DMS153 (cell line): ENCODE measurements at places on chromosomes 6 and 20.

DNA sequence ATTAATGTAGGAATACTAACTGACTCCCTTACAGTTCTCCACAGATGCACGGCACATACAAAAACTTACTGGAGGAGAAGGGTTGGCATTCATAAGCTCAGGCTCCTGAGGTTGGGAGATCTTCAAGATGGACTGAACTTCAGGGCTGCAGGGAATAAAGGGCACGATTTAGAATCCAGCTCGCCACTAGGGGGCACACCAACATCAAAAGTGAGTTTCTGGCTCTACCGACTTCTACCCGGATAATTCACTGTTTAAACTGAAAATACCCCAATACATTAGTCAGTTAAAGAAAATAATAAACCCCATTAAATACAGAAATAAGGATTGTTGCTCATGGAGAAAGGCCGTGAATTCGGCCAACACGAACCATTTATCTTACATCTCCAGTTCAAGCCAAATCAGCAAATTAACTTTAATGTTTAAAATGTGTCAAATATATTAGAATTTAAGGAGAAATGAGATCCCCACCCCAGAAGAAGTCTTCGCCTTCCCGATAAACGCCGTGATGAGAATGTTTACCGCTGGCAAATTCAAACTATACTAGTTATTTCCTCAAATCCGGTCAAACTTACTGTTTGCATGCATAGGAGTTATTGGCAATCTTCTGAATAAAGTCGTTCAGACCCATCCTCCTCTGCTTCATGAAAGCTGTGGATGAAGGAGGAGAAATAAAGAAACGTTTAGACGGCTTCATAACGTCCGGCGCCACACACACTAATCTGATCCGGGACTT is 121.7 kb upstream of the SLC2A12 start:
- DNase-seq, result peak; percentile 27

- no peak for DNase-seq
Measured at GRCh38 chr6:3357678-3358077, 98.9 kb downstream of the PSMG4 start.

- DNase-seq, result no peak
Measured at GRCh38 chr6:166019214-166019613, 148.4 kb downstream of the TBXT start.

DNA sequence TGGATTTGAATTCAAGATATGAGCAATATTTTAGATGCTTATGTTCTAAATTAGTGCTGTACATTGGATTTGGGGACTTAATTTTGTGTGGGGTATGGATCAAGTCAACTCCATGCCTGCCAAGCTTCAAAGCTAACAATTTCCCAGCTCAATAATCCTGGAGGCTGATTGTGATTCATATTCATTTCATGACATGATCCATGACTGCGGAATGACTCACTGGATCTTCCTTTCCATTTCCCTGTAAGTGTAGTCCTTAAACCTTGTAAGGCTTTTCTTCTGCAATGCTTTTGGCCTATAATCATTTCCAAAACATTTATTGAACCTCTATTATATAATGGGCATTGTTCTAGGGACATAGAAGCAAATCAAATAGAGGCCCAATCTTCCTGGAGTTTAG is 44.7 kb upstream of the CCN2 start:
- no peak for DNase-seq

DNA sequence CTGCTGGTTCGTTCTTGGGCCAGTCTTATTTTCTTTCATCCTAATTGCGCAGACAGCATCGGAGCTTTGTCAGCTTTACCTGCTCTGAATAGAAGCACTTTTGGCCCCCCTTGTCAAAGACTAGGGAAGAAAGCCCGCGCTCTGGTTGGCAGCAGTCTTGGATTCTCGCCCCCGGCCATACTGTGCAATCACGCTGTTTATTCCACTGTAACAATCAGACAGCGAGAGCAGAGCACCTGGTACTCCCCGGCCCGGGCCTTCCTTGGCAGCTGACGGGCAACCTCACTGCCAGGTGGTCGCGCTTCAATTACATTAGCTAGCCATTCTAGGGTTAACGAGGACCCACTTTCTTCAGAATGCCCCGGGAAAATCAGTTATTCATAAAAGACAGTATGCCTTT is 72.6 kb downstream of the INSM1 start:
- DNase-seq, result no peak

GRCh38 chr20:22241609-22242008 is 342.8 kb downstream of the FOXA2 start:
- DNase-seq, result no peak

GRCh38 chr20:63782051-63782471 is 42.5 kb downstream of the SLC2A4RG start:
- no peak for DNase-seq

- no peak for DNase-seq
Measured at GRCh38 chr6:34324738-34325444, 67.6 kb downstream of the NUDT3 start.

DNA sequence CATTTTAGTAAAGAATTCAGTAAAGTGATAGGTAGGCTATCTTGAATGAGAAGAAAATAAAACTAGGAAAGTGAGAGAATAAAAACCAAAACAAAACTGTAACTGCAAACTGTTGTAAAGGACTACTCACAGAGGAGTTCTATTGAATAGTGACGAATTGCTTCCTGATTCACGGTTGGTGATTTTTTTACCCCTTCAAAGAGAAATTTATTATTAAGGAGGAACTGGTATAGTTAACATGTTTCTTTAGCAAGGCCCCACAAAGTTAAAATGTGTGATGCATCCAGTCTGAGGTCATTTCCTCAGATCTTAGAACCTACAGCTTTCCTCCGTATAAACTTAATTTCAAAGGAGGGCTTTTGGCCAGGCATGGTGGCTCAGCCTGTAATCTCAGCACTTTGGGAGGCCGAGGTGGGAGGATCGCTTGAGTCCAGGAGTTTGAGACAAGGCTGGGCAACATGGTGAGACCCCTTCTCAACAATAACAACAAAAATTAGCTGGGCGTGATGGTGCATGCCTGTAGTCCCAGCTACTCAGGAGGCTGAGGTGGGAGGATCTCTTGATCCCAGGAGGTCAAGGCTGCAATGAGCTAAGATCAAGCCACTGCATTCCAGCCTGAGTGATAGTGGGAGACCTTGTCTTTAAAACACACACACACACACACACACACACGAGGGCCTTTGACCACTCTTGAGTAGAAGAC is 8.3 kb downstream of the PRDM1 start:
- no peak for DNase-seq

DNA sequence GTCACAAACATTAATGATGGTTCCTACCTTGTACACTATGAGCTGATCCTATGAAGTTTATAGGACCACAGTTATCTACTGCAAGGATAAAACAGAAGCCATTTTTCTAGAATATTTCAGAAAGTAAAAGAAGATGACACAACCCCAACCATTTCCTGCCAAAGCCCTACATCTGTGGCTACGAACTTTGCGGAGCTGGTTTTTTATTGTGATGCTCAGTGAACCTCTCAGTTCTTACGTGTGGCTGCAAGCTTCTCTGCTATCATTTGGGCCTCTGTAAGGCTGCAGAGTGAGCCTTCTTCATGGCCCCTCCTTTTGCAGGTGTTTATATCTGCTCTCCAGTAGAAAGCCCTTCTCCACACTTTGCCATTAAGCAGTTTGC is 17.8 kb upstream of the TAGAP start:
- no peak for DNase-seq

- DNase-seq, result no peak
Measured at GRCh38 chr6:1153696-1154245, 158.1 kb upstream of the FOXQ1 start.
